AG10803 (cell line): ENCODE measurements at places on chromosomes 2 and 18.
A peak's percentile ranks its signal among the peaks of the same experiment; 100 is the strongest.

- DNase-seq: no peak
Measured at GRCh38 chr2:155574941-155575340, 757.6 kb downstream of the NR4A2 start.

DNA sequence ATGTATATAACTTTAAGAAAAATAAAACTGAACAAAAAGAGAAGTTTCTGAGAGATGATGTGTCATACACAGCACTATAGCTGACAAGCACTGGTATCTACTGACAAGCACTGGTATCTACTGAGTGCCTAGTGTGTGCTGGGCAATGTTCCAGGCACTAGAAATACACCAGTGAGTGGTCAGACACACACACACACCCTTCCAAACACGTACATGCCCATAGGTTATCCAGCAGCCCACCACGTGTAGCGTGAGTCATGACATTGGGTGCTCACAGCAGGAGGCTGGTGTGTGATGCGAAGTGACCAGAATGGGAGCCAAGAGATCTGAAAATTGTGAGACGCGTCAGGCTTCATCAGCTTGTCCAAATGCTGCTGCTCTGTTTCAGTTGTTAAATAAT is 12.2 kb upstream of the GNAL start:
- no peak for DNase-seq

GRCh38 chr18:44423814-44424644 is 256.7 kb upstream of the SETBP1 start:
- DNase-seq: no peak

GRCh38 chr2:124025891-124026434 is 876 bp downstream of the CNTNAP5 start:
- no peak for DNase-seq

DNA sequence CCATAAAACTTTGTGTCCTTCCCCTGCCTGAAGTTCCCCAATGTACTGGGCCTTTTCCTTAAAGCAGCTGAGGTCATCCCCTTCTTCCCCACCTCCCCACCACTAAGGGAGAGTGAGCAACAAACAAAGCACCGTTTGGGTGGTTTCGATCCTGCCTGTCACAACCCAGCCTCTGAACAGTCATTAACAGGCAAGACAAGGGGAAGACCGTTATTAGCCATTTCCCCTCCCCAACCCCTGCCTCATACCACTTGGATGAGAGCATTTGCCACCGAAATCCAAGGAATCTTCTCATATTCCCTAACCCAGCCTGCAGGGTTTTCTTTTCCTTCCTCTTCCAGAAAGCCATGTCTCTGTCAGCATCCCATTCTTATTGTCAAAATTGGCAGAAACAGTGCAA is 65.6 kb downstream of the STRADB start:
- peak; percentile 59 for DNase-seq

- no peak for DNase-seq
Measured at GRCh38 chr18:66895631-66896030, 291.7 kb upstream of the CDH19 start.

DNA sequence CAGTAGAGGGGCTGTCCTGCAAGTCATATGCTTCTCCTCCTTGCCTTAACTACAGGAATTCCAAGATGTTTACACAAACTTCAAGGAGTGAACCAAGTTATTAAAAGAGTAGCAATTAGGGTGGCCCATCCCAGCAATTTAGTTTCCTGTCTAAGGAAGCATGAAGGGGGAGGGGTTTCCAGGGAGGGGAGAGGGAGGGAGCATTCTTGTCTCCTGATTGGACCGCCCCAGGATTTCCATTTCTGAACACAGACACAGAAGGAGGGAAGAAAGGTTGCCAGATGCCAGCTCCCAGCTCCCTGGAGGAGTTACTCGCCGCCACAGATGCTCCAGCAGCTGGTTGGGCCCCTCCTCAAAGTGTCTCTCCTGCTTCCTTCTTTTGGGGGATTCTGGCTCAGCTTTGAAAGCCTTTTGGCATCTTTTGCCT is 107.6 kb downstream of the TRIB2 start:
- peak; percentile 80 for DNase-seq
